ENCODE measurements at places on chromosomes 1 and 21. TPM values are rescaled to one million over a fixed set of nuclear protein-coding genes. Genes with fewer than 3 reads are reported as not detected.

DNA sequence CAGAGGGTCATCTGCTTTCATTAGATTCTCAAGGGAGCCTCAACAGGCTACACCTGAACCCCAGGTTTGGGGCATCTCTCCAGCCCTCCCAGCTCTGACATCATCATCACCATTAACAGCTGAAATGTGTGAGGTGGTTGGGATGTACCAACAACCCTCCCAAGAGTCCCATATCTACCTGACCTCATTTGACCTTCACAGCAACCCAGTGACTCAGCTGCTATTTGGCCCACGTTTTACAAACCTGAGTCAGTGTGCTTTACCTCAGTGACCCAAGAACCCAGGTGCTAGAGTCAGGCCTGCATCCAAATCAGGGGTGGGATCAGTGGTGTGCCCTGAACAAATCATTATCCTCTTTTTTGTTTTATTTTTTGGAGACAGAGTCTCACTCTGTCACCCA, 53.3 kb upstream of the TINAGL1 start:
- no peak for DNase-seq

Gene HLX
- 7.5 TPM for total RNA-seq

GRCh38 chr1:36166136-36166535, 10.2 kb downstream of the MAP7D1 start:
- DNase-seq: no peak

GRCh38 chr21:36379251-36379650, 5.9 kb upstream of the CHAF1B start:
- no peak for DNase-seq

GRCh38 chr1:232221802-232222499, 408.0 kb downstream of the SIPA1L2 start:
- DNase-seq: no peak

DNA sequence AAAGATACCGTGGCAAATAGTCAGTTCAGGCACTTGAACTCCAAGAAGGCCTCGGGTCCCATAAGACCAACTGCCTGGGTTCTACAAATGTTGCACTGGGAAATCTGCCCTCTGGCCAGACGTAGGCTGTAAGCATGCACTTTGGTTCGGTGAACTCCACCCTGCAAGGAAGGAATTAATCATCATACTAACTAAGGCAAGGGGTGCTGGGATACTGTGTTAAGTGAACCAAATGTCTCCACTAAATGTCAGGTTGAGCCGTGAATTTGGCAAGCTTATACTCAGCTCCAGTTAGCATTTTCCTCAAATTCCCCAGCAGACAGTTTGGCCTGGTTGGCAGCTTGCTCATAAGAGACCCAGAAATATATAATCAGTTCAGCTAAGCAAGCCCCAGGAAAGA, 385.9 kb downstream of the GPATCH2 start:
- DNase-seq: no peak

DNA sequence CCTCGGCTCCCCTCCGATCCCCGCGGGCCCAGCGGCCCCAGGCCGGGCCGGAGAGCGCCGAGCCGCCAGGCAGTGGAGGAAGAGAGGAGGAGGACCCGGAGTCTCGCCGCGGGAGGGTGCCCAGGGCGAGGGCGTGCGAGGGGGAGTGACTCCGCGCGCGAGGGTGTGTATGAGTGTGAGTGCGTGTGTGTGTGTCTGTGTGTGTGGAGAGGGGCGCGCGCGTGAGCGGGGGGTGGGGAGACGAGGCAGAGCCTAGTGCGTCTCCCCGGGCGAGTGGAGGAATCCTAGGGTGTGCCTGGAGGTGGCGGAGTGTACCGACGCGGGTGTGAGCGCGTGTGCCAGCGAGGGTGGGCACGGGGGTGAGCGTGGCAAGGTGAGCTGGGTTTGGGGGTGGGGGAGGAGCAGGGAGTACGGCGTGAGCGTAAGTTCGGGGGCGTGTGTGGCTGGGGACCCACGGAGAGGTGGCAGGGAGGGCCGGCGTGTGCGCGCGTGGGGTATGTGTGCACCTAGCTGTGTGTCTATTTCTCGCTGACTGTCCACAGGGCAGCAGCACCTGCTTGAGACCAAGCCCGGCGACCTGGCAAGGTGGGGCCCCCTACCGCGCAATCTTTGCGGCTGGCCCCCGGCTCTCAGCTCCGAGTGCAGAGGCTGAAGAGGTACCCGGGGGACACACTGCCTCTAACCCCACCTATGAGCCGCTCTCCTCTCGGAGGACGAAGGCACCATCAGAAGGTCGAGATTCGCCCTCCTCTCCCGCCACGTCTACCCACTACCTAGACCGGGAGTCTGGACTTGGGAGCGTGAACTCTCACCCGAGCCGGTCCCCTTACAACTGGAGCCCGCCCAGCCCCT, 784 bp upstream of the KCND3 start:
- peak; percentile 51 for DNase-seq

DNA sequence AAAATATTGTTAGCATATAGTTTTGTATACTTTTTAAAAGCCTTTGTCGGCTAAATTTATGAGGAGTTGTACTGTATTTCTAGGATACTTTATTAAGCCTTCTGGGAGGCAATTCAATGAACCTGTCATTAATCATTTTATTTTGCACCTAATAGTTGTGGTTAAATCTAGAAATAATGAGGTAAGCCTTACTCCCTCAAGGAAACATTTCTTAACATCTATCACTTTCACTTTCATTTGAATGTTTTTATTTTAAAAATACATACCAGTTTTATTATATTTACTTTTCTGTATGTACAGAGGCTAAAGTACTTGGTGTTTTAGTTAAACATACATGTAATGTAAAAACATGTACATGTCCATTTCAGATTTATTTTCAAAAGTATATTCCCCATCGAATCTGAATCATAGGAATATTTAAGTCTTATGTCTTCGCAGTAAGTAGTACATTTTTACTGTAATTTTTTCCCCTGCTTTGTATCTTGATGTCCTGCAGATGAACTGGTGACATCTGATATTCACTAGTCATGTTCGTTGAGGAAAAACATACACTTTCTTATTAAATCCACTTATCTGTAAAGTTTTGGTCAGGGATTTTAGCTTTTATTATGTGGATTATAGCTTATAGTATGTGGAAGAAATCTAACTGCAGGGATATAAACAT, 82.8 kb downstream of the DISP1 start:
- DNase-seq: no peak
